Right cardiac atrium (tissue), 5 donors: ENCODE measurements at places on chromosomes 11 and 22. TPM values are rescaled to one million over a fixed set of nuclear protein-coding genes. Genes with fewer than 3 reads are reported as not detected.

Gene SIK2
- 22.2 TPM for total RNA-seq

Gene CSNK2A3
- total RNA-seq: 2.3 TPM

Gene KCNE3
- 4.6 TPM for total RNA-seq

Gene SOX10
- total RNA-seq: 5.9 TPM

Gene IRAG1
- 29.8 TPM for total RNA-seq

Gene SLC35F2
- 2.2 TPM for total RNA-seq

Gene DBX1
- total RNA-seq: not detected

Gene LRRC56
- 0.36 TPM for total RNA-seq

Gene SERPING1
- 216 TPM for total RNA-seq

GRCh38 chr22:38766076-38766777 lies 10.4 kb upstream of the SUN2 start:
- peak; percentile 76 for DNase-seq

GRCh38 chr22:43269246-43269645 lies 73.9 kb downstream of the SCUBE1 start:
- no peak for DNase-seq

DNA sequence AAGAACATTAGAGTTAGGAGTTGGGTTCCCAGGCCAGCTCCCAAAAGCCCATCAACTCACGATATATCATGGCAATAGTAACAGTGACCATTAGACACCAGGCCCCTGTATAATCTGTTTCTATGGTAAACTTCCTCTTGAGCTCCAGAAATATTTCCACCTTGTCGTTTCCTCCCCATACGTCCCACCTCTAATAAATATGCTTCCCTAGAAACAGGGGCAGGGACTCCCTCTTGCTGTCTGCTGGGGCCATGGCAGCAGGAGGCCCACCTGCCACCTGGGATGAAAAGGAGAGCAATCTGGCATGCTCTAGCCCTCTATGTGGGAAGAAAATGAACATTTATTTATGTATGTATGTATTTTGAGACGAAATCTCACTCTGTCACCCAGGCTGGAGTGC lies 32.2 kb upstream of the AMOTL1 start:
- DNase-seq: no peak

GRCh38 chr11:1078191-1078601 lies 3.5 kb downstream of the MUC2 start:
- DNase-seq: peak; percentile 49

DNA sequence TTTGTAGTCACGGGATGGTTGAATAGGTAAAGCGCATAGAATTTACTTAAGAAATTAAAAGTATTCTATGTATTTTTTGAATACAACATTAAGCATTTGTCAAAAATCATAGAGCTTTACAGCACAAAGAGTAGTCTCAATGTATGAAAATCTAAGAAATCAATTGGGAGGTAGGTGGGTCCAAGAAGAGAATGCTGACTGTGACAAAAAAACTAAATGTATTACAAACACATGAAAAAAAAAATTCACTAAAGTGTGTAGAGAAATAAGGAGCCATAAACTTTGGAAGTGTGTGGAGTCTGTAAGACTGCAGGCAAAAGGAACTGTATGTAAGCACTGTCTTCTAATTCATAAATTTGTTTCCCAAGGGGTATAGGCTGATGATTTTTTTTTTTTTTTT lies 558.3 kb downstream of the JRKL start:
- DNase-seq: no peak

DNA sequence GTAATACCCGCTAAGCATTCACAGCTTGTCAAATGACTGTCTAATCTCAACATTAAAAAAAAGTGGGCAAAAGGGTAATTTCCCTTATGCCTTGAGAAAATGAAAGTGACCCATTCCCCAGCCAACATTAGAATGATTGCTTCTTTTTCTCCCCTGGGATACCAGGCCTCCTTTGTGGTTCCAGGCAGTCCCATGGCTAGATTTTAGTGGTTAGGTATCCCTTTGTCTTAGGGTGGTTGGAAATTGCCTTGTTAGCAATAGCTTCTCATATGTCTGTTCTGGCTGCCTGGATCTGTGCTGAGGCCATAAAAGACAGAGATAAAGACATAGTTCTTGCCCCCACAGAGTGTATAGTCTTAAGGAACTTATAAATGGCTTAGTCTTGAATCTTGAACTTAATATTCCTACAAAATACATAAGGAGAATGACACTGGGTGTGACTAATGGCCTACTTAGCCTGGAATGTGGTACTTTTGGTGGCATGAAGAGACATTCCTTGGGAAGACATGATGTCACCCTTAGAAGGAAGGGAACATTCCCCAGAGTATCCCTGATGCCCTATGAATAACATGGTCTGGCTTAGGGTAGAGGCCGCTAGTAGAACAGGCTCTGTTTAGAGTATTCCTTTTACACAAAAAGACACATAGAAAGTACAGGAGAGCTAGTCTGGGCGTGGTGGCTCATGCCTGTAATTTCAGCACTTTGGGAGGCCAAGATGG lies 90.3 kb downstream of the ZBTB16 start:
- no peak for DNase-seq

- DNase-seq: no peak
Measured at GRCh38 chr11:116696381-116696941, 76.3 kb downstream of the BUD13 start.

GRCh38 chr11:129743112-129743815 lies 72.4 kb upstream of the TMEM45B start:
- peak; percentile 66 for DNase-seq

DNA sequence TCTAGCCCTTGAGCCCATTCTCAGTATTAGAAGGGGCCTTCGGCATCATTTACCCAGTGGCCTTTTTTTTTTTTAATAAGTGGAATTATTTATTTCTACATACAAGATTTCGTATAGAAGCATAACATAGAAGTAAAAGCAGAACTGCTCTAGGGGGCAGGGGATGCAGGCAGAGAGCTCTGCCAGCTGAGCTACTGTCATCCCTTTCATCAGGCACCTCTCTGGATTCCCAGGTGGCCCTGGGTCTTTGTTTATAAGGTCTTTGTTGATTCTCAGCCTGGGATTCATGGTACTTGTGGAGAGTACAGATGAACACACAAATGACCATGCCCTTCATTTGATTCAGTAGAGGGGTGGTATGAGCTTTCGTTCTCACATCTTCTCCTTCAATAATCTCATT lies 66.4 kb downstream of the GAB2 start:
- no peak for DNase-seq

DNA sequence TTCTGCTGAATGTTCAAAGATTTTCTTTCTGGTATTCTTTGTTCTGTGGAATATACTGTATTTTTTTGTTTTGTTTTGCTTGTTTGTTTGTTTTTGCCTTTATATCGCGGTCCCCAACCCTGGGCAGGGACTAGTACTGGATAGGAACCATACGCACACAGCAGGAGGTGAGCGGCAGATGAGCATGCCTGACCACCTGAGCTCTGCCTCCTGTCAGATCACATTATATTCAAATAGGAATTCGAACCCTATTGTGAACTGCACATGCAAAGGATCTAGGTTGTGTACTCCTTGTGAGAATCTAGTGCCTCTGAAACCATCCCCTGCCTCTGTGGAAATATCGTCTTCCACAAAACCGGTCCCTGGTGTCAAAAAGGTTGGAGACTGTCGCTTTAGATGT lies 83.3 kb upstream of the ANO3 start:
- no peak for DNase-seq

DNA sequence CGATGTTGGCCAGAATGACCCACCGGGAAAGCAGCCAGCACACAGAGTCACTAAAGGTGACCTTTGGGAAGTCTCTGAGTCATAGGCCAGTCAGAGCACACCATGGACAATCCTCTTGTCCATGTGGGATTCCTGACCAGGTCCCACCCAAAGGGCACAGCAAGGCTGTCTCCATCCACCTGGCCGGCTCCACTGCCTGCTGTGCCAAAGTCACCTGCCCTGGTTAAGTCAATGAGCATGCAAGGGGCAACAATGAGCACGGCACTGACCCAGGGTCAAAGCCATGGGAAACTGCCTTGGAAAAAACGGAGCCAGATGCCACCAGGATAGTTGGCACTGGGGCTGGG lies 49.8 kb downstream of the SHANK2 start:
- DNase-seq: no peak

DNA sequence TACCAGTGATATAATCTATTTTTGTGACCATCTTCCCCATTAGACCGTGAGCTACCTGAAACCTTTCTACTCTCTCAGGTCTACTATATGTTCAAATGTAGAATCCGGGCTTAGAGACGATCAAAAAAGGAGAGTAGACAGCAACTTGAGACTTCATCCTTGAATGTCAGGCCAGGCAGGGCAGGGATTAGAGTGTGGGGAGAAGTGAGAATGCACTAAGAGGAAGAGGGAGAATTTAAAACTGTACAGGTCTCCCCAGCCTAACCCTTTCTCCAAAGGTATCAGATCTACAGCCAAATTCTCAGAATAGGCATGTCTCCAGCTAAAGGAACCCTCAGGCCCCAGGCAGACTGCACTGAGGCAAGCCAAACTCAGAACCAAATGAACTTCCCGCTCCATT lies 935 bp downstream of the LAMTOR1 start:
- DNase-seq: no peak

DNA sequence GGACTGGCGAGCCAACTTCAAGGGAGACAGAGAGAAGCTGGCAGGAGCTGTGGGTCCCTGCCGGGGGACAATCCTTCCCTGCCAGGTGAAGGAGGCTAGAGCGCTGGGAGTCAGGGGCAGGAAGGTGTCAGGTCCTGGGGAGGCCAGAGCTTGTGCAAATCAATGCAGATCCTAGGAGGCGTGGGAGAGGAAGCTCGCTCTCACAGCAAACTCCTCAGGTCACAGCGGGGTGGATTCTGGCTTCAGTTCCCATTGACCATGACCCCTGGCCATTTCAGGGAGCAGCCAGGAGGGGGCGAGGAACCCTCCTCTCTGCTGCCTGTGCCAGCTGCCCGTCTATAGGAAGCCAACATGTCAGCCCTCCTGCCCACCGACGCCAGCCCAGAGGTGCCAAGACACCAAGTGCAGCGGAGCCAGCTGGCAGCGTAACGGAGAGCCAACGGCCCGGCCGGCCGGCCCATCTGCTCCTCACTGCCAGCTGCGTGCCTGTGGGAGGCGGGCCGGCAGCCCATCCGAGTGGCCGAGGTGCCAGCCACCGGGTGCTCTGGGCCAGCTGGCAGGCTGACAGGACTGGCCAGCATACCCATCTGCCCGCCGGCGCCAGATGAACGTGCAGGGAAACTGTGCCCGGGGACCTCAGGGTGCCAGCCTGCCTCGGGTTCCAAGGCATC lies 374.8 kb downstream of the MIAT start:
- DNase-seq: peak; percentile 69

DNA sequence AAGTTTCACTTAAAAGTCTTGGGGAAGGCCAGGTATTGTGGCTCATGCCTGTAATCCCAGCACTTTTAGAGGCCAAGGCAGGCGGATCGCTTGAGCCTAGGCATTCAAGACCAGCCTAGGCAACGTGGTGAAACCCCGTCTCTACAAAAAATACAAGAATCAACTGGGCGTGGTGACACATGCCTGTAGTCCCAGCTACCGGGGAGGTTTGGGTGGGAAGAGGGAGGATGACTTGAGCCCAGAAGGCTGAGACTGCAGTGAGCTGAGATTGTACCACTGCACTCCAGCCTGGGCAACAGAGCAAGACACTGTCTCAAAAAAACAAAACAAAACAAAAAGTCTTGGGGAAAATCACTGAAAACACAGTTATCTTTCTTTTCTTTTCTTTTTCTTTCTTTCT lies 15.4 kb upstream of the XBP1 start:
- DNase-seq: no peak

- DNase-seq: no peak
Measured at GRCh38 chr22:28450109-28450508, 229.5 kb downstream of the TTC28 start.

DNA sequence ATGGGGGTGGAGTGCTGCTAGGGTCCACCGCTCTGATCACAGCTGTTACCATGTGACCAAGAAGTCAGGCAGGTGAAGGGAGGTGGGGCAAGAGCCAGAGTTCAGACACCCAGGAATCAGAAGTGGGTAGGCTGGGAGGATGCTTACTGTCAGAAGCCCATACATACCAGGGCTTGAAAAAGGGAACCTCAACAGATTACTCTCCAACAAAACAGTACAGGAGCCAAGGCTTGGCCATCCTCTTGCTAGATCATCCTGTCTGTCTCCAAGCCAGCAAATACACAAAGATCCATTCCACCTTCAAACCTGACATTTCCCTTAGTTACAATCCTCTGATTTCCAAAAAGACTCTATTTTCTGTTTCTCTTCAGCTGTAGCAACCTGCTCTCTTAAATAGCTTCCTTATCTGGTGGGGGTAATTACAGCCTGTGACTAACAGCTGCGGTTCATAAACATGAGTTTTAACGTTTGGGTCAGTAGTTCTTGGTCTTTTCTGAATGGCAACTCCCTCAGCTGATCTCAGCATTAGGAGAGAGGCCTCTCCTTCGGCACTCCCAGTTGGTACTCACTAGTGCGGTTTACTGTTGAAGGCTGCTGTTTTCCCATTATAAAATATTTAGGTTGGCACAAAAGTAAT lies 31.1 kb upstream of the WT1 start:
- DNase-seq: no peak

DNA sequence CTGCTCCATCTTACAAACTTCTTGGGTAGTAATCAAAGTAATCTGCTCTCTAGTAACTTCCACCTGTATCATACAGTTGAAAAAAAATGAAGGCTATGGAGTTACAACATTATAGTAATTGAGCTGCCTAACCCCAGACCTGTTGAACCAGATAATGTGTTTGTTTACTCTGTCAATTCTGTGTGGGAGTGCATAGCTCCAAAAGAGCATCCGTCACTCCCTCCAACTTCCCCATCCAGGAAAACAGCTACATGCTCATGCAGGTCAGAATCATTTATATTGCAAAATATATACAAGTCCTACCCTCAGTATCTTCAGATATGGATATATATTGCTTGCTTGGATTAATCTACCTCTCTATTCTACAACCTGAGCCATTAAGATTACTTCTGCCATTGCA lies 244.0 kb upstream of the ANO5 start:
- no peak for DNase-seq

GRCh38 chr11:79481795-79482194 lies 41.0 kb upstream of the TENM4 start:
- no peak for DNase-seq
